Ovary (tissue), 10 donors: ENCODE measurements at places on chromosomes 3 and 15. TPM values are rescaled to one million over a fixed set of nuclear protein-coding genes. Genes with fewer than 3 reads are reported as not detected.

DNA sequence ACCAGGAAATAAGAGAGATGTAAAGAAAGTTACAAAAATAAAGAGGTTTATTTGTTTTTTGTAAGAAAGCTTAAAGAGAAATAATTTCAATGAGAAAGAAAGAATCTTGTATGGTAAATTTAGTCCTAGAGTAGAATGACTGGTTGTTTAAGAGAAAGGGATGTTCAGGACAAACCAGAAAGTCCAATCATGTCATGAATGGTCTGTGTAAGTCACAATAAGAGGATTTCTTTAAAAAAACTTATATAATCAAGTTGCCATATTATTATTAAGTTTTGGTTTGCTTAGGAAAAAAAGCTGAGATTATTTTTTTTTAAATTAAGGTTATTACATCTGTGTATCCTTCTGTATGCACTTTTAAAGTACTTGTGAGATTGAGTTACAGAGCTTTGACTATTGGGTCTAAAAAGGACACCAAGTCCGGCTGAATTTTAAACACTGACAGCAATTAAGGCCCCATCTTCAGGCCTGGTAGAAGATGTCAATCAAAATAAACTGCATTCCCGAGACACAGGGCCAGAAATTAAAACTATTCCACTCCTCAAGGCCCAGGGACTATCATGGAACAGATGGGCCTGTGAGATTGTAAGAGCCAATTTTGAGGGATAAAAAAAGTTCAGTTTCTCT is 12.2 kb downstream of the ERICH6 start:
- no peak for DNase-seq

- no peak for DNase-seq
Measured at GRCh38 chr3:120052225-120052624, 42.0 kb downstream of the GSK3B start.

GRCh38 chr3:53490459-53490968 is 3.9 kb upstream of the CACNA1D start:
- DNase-seq, result no peak

- DNase-seq, result no peak
Measured at GRCh38 chr3:148751461-148751860, 53.8 kb downstream of the AGTR1 start.

DNA sequence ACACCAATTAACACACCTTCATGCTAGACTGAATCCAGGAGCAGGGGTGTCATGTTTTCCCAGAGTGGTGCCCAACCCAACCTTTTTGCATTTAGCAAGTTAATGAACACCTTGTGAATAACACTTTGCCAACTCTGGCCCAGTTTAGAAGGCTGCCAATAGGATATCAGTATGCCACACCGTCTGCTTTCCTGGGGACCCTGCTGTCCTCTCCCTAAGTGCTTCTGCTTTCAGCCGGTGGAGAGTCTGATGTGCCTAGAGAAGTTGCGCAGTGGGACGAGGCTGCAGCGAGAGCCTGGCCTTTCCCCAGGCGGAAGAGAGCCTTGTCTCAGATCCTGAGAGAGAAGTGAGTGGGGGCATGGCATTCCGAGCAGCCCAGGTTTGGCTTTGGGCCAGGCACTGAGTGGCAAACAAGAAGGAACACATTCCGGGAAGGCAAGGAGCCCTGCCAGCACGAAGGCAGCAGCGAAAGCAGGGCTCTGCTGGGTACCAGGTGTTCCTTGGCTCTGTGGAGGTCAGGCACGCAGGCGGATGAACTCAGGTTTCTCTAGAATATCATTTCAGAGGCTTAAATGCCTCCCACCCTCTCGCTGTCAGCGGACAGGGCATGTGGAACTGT is 36.9 kb downstream of the SENP8 start:
- DNase-seq, result peak; percentile 64

SERPINI2 gene
- 0.33 TPM for polyA plus RNA-seq

SLC28A1 gene
- 0.02 TPM for polyA plus RNA-seq

NRG4 gene
- polyA plus RNA-seq, result 0.05 TPM

GOLGA8T gene
- polyA plus RNA-seq, result 0.17 TPM

NMB gene
- polyA plus RNA-seq, result 7.3 TPM
